ENCODE measurements at places on chromosomes 11 and 22. TPM values are rescaled to one million over a fixed set of nuclear protein-coding genes. Genes with fewer than 3 reads are reported as not detected.

DNA sequence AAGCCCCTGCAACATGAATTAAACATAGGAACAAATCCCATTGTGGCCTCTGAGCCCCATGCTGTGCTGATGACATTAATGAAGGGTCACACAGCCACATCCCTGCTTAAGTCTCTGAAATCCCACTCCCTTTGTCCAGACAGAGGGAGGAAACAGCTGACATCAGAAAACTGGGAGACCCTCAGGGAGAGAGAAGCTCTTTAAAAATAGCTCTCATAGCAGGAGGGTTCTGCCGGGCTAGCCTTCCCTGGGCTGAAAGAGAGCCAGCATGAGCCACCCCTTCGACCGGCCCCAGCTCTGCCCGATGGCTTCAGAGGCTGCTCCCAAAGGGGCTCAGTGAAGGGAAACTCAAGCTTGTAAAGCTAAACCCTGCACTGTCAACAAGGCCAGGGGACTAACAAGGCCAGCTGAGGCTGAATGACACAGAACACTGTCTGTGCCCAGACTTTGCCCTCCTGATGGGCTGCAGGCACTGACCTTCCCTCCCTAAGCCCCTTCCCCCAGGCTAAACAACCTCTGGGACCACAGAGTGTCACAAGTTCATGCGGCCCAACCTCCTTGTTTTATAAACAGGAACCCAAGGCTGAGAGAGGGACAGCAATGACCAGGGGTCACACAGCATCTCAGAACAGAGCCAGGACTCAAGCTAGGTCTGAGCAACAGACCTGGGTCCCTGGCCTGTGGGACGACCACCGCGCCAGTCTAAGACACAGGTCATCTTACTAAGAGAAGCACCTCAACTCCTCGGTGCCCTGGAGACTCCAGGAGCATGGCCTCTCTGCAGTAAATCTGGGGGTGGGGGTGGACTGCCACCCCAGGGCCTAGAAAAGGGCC, 163.8 kb downstream of the CHST1 start:
- no peak for DNase-seq

GRCh38 chr11:120057028-120057330, 80.9 kb downstream of the TRIM29 start:
- DNase-seq: no peak

The APOBEC3B gene
- 0.41 TPM for total RNA-seq

DNA sequence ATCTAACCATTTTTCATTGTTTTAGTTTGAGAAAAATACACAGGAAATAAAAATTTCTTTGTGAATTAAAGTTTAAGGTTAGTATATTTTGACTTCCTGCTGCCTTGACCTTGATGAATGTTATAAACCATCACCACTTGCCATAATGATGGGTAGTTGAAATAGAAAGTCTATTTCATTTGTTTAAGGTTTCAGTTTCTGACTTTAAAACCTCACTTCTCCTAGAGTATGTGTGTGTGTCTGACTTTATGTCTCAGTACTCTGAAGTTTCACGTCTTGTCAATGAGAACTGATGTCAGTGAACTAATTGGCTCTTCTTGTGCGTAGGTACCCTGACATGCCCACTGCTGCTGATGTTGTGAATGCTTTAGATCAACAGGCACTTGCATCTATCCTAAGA, 188.2 kb downstream of the METTL15 start:
- DNase-seq: no peak

The OR8D4 gene
- not detected for total RNA-seq

DNA sequence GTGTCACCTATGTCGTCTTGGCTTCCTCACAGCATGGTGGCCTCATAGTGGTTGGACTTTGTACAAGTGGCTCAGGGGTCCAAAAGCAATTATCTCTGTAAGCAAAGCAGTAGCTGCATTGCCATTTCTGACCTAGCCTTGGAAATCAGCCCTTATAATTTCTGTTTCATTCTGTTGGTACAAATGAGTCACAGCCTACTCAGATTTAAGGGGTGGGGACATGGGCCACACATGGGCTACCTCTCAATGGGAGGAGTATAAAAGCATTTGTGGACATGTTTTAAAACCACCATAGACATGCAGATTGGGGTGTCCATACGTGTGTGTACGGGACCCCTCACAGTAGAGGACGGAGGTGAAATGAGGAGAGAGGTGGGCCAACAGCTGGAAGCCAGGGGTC, 41.6 kb downstream of the CHRDL2 start:
- no peak for DNase-seq

The SYT13 gene
- not detected for total RNA-seq

The SYT9 gene
- total RNA-seq: not detected

GRCh38 chr22:44091021-44091721, 67.1 kb downstream of the PARVB start:
- DNase-seq: peak; percentile 55

Data from CD8-positive, alpha-beta T cell (primary cell).